ENCODE measurements at places on chromosomes 4 and X.

DNA sequence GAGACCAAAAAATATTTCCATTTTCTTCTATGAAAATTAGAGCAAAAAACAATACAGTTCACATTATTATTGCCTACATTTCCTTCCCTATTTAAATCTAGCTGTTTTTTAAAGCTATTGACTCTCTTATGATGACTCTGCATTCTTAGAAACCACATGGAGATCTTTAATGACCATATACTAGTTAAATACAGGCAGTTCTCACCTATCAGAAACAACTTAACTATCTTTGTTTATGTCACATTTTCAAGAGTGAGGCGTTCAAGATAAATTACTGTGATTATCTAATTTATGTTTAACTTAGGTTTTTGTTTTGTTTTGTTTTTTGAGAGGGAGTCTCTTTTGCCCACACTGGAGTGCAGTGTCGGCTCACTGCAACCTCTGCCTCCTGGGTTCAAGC, 3.0 kb downstream of the CISD2 start:
- DNase-seq = no peak

- no peak for DNase-seq
Observed at GRCh38 chr4:151679231-151679630, 81.6 kb downstream of the GATB start.

- DNase-seq = no peak
Observed at GRCh38 chrX:8313844-8314243, 142.8 kb upstream of the VCX2 start.

GRCh38 chr4:102392033-102392744, 46.9 kb upstream of the SLC39A8 start:
- no peak for DNase-seq

GRCh38 chrX:20066968-20067708, 49.6 kb downstream of the MAP7D2 start:
- peak; percentile 53 for DNase-seq

DNA sequence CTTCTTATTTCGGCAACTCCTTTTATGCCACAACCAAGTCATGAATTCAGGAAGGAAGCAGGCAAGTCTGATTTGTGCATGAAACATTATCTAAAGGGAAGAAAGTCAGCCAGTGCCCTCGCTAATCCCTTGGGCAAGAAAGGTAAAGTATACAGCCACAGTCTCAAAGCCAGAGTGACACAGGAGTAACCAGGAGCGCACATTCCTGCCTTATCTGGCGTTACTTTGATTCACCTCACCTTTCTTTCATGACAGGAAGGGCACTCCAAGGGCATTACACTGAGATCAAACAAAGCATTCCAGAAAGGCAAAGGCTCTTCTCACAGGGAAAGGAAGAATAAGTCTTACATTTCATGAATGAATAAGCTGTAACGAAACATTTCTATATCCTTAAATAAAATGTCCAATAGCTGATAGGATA, 38.8 kb downstream of the FAT1 start:
- DNase-seq = no peak

DNA sequence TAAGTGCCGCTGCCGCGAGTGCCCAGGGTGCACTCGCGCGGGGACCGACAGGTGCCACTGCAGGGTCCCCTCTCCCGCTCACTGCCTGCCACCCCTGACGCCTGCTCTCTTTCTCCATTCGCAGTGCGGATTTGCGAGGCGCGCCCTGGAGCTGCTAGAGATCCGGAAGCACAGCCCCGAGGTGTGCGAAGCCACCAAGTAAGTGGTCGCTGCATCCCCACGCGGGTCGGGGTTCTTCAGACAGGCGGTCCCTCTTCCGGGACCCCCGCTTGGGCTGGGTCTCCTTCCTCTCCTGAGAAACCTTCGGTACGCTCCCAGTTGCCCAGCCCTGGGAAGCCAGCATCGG, 547 bp downstream of the GUCY1A1 start:
- DNase-seq = no peak

GRCh38 chr4:167702391-167702790, 389.9 kb upstream of the ANXA10 start:
- no peak for DNase-seq

DNA sequence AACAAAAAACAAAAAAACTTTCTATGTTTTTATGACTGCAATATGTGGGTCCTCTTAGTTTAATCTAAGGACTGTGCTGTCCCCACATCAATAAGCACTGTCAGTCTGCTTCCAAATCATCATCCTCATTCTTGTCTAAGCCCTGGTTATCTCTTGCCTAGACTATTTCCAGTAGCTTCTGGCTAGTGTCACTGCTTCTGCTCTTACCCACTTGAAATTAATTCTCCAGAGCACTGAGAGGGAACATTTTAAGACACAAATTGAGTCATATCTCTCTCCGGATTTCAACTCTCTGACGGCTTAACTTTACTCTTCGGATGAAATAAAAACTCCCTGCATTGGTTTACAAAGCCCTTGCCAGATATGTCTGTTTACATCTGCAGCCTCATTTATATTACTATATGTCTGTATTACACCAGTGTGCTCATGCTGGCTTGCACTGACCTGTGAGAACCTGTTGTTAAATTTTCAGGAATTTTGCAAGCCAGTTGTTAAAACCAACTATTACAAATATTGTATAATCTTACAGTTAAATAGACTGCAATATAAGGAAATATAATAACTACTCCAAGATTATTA, 345.9 kb downstream of the ADGRL3 start:
- DNase-seq = no peak

- no peak for DNase-seq
Observed at GRCh38 chr4:173835903-173836302, 305.9 kb upstream of the HAND2 start.

DNA sequence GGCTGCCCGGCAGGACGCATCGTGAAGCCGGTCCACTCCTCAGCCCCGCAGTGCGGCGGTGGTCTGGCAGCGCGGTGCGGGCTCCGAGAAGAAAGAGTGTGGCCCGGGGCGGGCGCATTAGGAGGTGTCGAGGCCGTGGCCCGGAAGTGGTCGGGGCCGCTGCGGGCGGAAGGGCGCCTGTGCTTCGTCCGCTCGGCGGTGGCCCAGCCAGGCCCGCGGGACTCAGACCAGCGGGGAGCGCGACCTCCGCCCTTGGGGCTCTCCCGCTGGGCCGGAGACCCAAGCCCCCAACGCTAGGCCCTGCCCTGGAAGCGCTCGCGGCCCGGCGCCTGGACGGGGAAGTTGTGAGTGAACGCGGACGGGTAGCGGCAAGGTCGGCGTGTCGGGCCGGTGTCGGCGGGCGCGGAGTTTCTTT, 60.0 kb downstream of the HS3ST1 start:
- DNase-seq = no peak

- no peak for DNase-seq
Observed at GRCh38 chr4:124555959-124556358, 156.6 kb downstream of the ANKRD50 start.

DNA sequence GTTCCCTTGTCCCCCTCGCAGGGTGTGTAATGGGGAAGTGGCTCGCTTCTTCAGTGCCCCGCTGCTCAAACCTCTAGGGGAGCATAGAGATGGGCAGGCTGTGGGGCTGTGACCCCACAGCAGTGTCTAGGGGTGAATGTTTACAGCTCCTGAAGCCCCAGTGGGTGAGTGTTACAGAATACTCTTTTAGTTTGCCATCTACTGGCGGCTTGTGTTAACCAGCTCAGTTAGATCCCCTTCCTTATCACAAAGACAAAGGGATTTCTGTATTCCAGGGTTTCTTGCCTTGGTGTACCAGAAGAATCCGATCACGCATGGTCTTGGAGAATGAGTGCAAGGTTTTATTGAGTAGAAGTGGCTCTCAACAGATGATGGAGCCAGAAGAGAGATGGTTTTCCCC, 108.1 kb upstream of the IQCM start:
- no peak for DNase-seq

GRCh38 chr4:19739101-19739651, 512.5 kb upstream of the SLIT2 start:
- no peak for DNase-seq

- no peak for DNase-seq
Observed at GRCh38 chrX:120428309-120428708, 40.8 kb downstream of the LAMP2 start.

DNA sequence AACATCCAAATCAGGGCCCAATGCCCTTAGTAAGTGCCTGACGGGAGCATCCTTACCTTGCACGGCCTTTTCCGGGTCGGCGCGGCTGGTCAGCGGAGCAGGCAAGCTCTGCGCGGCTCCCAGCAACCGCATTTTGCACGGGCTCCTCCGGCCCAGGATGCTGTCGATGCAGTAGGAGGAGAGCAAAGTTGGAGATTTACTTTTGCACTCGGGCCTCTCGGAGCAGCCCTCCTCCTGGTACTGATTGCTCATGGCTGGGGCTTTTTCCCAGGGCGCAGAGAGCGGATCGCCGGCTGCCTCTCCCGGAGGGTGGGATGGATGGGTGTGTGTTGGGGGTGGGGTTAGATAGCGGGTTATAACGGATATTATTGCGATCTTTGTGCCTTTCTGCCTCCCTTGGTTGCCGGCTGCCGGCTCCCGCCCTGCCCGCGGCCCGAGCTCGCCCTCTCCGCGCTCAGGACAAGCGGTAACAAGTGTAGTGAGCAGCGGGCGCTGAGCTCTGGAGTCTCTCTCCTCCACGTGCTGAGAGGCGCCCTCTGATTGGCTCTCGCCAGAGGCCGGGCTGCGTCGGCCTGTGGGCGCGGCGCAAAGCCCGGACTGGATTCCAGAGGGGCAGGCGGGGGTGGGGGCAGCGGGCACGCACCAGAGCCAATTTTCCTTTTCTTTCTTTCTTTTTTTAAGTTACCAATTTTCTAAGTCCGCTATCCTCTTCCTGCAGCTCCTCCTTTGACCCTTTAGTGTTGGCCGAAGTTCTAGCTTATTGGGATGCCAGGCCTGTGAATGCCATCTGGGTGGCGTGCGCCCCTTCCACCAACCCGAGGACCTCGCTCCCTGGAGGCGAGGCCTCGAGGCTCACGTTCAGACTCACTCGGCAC, at the start of gene ARX:
TSS of gene ARX (minus strand) at position 480 of the 875 bp plus-strand sequence. CDS start at position 252, 228 bp downstream.
- peak; percentile 37 for DNase-seq

DNA sequence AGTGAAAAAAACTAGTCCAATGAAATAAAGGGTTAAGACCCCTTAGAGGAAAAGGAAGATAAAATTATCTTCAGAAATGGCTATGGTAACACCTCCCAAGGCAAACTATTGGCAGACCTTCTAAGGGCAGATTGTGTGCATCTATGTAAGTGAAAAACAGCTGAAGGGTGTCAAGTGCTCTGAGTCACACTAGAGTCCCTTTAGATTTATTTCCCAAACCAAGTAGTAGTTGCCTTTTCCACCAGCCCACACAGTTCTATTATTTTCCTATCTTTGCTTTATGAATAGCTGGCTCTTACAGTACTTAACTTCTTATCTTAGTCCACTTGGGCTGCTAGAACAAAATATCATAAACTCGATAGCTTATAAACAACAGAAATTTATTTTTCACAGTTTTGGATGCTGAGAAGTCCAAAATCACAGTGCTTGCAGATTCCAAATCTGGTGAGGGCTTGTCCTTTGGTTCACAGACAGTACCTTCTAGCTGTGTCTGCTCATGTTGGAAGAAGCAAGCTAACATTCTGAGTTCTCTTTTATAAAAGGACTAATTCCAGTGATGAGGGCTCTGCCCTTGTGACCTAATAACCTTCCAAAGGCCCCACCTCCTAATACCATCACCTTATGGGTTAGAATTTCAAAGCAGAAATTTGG, 143.6 kb downstream of the GRID2 start:
- peak; percentile 36 for DNase-seq

GRCh38 chr4:102759831-102760644, 730 bp downstream of the MANBA start:
- peak; percentile 61 for DNase-seq

DNA sequence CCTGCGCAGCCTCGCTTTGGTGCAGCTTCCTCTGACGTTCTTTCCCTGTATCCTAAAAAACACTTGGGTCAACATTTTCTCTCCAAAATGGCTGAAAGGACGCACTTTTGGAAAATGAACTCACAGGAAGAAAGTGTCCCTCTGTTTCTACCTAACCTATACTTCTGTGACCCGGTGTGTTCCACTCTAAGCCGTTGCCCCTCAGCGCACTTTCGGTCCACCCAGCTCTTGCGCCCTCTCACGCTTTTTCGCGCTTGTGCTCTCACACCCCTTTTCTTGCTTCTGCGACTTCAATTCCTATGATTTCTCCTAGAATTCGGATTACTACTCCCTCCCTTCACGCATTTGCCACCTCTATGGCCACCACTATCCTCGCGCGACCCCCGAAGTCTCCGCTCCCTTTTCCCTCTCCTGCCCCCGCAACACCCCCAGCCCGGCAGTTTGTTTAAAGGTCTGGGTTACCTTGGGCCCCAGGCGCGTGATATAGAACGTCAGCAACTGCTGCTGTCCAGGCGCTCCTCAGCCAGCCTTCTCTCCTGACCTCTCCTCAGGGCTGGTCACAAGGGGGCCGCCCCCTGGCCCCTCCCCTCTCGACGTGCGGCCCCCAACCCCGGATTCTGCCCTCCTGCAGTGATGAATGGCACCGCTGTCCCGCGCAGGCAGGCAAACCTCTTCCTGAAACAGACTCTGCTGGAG, at the start of gene USP51:
TSS of gene USP51 (minus strand) at position 535 of the 696 bp plus-strand sequence. CDS start 909 bp downstream, outside the sequence.
- peak; percentile 64 for DNase-seq

GRCh38 chrX:1894740-1895139, 279.9 kb downstream of the ASMT start:
- DNase-seq = no peak

GRCh38 chr4:84258905-84259830, 239.9 kb downstream of the NKX6-1 start:
- no peak for DNase-seq

GRCh38 chr4:41679991-41680390, 68.5 kb downstream of the PHOX2B start:
- DNase-seq = no peak

- DNase-seq = no peak
Observed at GRCh38 chr4:38983291-38983690, 48.9 kb downstream of the TMEM156 start.

GRCh38 chr4:48197643-48198237, 63.7 kb upstream of the TXK start:
- no peak for DNase-seq

DNA sequence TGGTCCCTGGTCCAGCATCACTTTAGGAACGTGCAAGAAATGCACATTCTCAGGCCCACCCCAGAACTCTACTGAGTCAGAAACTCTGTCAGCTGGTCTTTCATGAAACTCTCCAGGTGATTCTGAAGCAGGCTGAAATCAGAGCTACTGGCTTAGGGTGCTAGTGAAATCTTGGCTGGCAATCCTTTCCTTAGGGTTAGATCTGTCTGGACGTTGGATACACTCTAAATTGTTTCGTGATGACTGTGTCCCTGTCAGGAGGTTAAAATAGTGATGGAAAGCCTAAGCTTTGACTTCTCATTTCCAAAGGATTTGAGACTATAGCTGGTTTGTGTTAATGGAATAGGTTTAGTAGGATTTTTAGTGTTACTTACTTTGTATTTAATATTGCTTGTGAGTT, 99.1 kb downstream of the ARHGAP10 start:
- DNase-seq = no peak

DNA sequence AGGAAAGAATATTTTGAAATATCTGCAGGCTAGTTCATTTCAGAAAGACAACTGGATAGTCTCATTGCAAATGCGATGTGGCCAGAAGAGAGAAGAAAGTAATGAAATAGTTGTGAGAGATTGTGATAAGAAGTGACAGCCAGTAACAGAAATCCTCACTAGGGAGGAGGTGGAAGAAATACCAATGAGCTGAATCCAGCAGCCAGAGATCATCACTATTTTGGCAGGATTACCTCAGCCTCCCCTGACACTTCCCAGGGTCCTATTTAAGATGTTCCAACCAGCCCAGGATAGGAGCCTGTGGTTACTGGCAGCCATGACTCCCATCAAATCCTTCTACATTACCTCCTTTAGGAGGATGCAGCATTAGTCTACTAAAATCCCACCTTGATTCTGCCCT, 76.7 kb upstream of the ARHGAP24 start:
- DNase-seq = no peak

- peak; percentile 23 for DNase-seq
Observed at GRCh38 chr4:55409468-55410171, 13.9 kb downstream of the TMEM165 start.

GRCh38 chr4:157025898-157026297, 50.1 kb upstream of the GLRB start:
- DNase-seq = no peak

All from G401 (cell line).